Subcutaneous preadipocyte (primary cell): ENCODE measurements at places on chromosomes 11 and 22. TPM values are rescaled to one million over a fixed set of nuclear protein-coding genes. Genes with fewer than 3 reads are reported as not detected.

HBG1 gene
- not detected in 2 replicates for total RNA-seq

SLC17A6 gene
- not detected in 2 replicates for total RNA-seq

C11orf52 gene
- total RNA-seq = 0.37 TPM in 1 of 2 replicates, not detected in the other

MYEOV gene
- total RNA-seq = 14.3 and 23.9 TPM in 2 replicates

ROBO3 gene
- 13.2 and 13.7 TPM in 2 replicates for total RNA-seq

C11orf65 gene
- total RNA-seq = 0.39 and 1.8 TPM in 2 replicates

RAB38 gene
- 1.8 TPM in 2 replicates for total RNA-seq

CCDC87 gene
- total RNA-seq = 0.37 and 0.78 TPM in 2 replicates

OR10A2 gene
- not detected in 2 replicates for total RNA-seq

KDM4D gene
- total RNA-seq = 0.37 and 0.98 TPM in 2 replicates

PRMT3 gene
- 22.0 and 27.0 TPM in 2 replicates for total RNA-seq

FDXACB1 gene
- 2.6 and 4.9 TPM in 2 replicates for total RNA-seq

SOX6 gene
- under 0.01 and 0.20 TPM in 2 replicates for total RNA-seq

EHF gene
- total RNA-seq = not detected in 2 replicates

DEFB131B gene
- not detected in 2 replicates for total RNA-seq

PTGDR2 gene
- 1.5 and 9.4 TPM in 2 replicates for total RNA-seq

C1QTNF5 gene
- total RNA-seq = 0.39 and 0.73 TPM in 2 replicates
